ENCODE measurements at places on chromosomes 2 and 18.

DNA sequence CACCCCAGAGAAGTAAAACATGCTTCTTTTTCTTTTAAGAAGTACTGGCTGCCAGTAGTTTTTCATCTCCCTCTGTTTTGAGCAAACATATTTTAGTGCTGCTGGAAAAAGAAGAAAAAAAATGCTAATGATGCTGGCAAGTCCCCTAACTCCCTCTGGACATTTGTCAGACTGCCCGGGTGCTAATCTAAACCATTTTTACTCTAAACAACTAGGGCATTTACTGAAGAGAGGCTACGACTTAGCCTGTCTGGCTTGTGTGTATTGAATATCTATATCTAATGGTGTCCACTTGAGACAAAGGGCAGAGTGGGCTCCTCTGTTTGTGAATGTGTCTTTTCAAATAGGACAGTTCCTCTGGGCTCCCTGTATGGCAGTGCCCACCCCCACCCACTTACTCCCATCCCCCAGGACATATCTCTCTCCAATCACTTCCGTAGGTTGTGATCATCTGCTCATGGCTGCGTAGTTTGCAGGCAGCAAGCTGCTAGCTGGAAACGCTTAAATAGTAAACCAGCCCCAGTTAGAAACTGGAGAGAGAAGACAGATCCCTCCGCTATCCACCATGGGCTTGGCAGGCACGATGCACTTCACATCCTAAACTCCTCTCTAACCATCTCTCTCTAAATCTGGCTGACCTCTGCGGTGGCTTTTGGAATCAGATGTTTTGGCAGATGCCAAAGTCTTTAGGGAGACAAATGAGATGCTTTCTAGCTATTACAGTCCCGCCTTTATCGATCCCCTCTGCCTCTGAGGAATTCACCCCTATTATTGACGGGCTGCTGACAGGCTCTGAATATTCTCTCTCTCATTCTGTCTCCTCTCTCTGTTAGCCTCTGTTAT is 58.3 kb downstream of the DOCK10 start:
- DNase-seq: no peak
- peak overlapping the region; percentile 14 for H3K4me3 ChIP-seq
- no peaks in the 10 kb centered on the region for H3K27me3 ChIP-seq
- peak overlapping the region; percentile 40 for H3K27ac ChIP-seq
- H3K4me1 ChIP-seq: peaks cover 45% of the 10 kb centered on the region

DNA sequence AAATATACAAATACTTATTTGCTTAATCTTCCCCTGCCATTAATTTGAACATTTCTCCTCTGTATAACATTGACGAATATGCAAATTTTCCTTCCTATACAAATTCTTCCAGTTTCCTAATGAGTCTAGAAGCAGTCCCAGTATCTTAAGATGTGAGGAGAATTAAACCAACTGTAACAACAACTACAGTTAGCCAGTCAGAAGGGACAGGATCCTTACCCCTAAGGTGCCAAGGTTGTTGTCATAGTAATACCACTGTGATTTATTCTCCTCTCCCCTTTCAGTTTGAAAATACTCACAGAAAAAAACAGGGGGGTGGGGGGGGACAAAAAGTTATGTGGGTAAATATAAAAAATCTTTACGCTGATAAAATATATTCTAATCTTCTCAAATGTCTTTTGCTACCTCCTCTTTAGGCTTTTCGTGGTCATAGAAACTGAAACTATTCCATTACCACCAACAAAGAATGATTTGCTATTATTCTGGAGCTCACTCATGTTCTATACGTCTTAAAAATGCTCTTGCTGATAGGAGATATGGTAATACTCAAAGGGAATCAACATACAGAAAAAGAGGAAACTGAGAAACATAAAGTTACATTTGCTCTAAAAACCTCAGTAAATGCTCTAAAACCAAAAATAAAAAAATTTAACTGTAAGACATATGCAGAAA is 107.6 kb downstream of the MEMO1 start:
- H3K27me3 ChIP-seq: no peaks in the 10 kb centered on the region
- no peak overlapping the region for H3K4me3 ChIP-seq
- H3K4me1 ChIP-seq: peaks cover 3% of the 10 kb centered on the region
- peaks cover 33% of the 10 kb centered on the region for H3K36me3 ChIP-seq

- H3K36me3 ChIP-seq: no peaks in the 10 kb centered on the region
- H3K27me3 ChIP-seq: no peaks in the 10 kb centered on the region
- H3K27ac ChIP-seq: no peak overlapping the region
- DNase-seq: no peak
Observed at GRCh38 chr2:228819701-228820100, 451.4 kb downstream of the PID1 start.

GRCh38 chr18:36672437-36673344 is 156.1 kb downstream of the TPGS2 start:
- peaks cover 14% of the 10 kb centered on the region for H3K36me3 ChIP-seq
- DNase-seq: no peak
- no peak overlapping the region for H3K27ac ChIP-seq
- H3K4me1 ChIP-seq: no peaks in the 10 kb centered on the region
- H3K4me3 ChIP-seq: no peak overlapping the region
- no peaks in the 10 kb centered on the region for H3K27me3 ChIP-seq

- H3K27me3 ChIP-seq: peaks cover 33% of the 10 kb centered on the region
- DNase-seq: no peak
- no peaks in the 10 kb centered on the region for H3K36me3 ChIP-seq
- H3K4me3 ChIP-seq: no peak overlapping the region
- H3K4me1 ChIP-seq: no peaks in the 10 kb centered on the region
- H3K27ac ChIP-seq: no peak overlapping the region
Observed at GRCh38 chr2:30078521-30078920, 68.3 kb upstream of the YPEL5 start.

GRCh38 chr2:162327134-162327769 is 8.8 kb upstream of the IFIH1 start:
- H3K36me3 ChIP-seq: no peaks in the 10 kb centered on the region
- H3K27ac ChIP-seq: no peak overlapping the region
- no peak overlapping the region for H3K4me3 ChIP-seq
- H3K27me3 ChIP-seq: no peaks in the 10 kb centered on the region
- no peak for DNase-seq

GRCh38 chr2:60354713-60355112 is 198.7 kb downstream of the BCL11A start:
- no peaks in the 10 kb centered on the region for H3K27me3 ChIP-seq
- no peak for DNase-seq
- H3K36me3 ChIP-seq: no peaks in the 10 kb centered on the region
- H3K27ac ChIP-seq: no peak overlapping the region
- H3K4me1 ChIP-seq: peaks cover 15% of the 10 kb centered on the region

GRCh38 chr2:193141-193671 is 70.6 kb downstream of the SH3YL1 start:
- peaks cover 3% of the 10 kb centered on the region for H3K4me1 ChIP-seq
- no peak for DNase-seq
- H3K36me3 ChIP-seq: no peaks in the 10 kb centered on the region

- H3K27me3 ChIP-seq: no peaks in the 10 kb centered on the region
- H3K4me3 ChIP-seq: no peak overlapping the region
- H3K4me1 ChIP-seq: peaks cover 8% of the 10 kb centered on the region
- no peak overlapping the region for H3K27ac ChIP-seq
Observed at GRCh38 chr18:63207143-63207790, 112.3 kb downstream of the BCL2 start.

DNA sequence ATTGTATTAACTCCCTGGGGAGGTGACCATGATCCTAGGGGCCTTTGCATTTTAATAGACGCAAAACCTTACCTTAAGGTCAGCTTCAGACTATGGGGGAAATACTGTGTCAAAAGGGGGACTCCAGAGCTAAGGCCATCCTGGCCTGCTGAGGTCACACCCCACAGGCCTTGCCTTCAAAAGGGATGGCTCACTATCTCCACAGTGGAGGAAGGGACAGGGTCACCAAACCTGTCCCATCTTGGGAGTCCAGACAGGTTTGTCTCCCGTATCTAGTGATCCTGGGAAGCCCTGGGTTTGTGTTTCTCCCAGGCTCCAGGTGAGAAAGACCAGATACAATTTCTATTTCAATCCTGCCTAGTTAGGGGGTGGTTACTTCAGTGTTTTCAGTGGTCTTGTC is 24.9 kb downstream of the CAPN14 start:
- H3K27ac ChIP-seq: no peak overlapping the region
- H3K36me3 ChIP-seq: no peaks in the 10 kb centered on the region
- no peak overlapping the region for H3K4me3 ChIP-seq
- peaks cover 5% of the 10 kb centered on the region for H3K27me3 ChIP-seq

Measured in neural crest cell (in vitro differentiated cells).